Activated naive CD4-positive, alpha-beta T cell treated with anti-CD3 and anti-CD28 coated beads for 36 hours (primary cell): ENCODE measurements at places on chromosomes 1 and 21.

DNA sequence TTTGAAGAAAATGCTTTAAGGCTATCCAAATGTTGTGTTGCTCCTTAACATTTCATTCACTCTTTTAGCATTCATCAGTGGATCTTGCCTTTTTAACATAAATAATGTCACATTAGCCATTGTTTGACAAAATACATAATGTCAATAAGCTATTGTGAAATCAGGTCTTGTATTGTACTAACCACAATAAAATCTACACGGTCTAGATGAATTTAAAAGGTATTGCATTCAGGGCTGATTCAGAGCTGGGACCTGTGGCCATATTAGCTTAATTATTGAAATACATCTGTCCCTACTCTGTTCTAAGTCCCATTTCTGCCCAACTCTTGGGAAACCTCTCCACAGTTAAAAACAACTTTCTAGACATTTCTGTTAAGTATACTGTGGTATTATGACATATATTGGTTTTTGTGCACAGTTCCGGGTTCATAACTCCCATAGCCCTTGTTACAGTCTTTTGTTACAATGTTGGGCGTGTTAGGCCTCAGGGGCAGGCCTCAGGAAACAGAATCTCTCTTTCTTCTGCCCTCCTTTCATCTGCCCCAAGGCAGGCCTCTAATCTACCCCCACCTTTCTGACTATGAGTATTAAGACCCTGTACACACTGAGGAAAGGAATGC lies 44.7 kb upstream of the CITED4 start:
- no peak for DNase-seq

DNA sequence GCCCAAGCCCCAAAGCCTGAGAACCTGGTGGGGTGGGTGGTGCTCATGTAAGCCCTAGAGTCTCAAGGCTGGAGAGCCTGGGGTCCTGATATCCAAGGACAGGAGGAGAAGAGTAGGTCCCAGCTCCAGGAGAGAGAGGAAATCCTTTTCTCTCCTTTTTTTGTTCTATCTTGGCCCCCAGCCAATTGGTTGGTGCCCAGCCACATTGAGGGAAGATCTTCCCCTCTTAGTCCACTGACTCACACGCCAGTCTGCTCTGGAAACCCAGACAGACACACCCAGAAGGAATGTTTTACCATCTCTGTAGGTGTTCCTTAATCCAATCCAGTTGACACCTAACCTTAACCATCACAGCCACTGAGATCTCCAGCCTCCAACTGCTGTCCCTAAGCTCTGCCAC lies 16.2 kb upstream of the LIN9 start:
- DNase-seq, result no peak

DNA sequence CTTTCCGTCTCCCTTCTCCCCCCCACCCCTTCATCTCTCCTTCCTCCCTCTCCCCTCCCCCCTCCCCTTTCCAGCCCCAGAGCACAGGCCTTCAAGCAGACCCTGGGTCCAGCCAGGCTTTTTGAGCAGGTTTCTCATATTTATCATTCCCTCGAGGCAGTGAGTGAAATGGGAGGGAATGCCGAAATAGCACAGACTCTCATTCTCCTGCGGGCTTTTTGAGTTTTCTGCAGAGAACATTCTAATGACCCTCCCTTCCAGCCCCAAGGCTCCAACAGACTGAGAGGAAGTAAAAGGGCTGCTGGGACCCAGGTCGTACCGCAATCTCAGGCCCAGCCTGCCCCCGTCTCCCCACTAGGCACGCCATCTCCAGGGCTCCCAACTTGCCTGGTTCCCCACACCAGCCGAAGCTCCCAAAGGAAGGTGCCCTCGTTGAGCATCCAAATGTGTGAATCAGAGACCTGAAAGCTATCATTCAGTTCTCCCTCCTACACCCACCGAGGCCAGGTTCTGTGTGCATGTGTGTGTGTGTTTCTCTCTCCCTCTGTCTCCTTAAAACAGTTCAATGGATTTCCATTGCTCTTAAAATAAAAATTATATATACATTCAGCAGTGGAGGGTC lies 22.3 kb downstream of the ACTA1 start:
- no peak for DNase-seq

DNA sequence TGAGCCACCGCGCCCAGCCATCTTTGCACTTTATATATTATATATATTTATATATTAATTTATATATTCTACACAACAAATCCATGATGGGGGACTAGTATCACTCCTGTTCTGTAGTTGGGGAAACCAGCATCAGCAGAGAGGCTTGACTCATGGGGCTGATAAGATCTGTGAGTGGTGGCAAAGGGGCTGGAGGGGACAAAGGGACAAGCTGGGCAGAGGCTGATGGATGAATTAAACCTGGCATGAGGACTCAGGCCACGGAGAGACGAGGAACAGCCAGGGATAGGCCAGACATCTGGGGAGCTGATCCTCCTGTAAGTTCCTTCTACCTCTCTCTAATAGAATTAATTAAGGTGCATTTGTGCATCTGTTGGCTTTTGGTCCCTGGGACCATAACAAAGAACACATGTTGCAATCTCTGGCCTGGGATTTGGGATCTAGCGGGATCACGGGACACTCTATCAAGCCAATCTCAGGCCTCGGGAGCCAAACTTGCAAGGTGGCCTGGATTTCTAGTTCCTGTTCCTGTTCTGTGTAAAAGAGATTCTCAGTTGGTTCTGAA lies 7.6 kb downstream of the CNR2 start:
- no peak for DNase-seq

DNA sequence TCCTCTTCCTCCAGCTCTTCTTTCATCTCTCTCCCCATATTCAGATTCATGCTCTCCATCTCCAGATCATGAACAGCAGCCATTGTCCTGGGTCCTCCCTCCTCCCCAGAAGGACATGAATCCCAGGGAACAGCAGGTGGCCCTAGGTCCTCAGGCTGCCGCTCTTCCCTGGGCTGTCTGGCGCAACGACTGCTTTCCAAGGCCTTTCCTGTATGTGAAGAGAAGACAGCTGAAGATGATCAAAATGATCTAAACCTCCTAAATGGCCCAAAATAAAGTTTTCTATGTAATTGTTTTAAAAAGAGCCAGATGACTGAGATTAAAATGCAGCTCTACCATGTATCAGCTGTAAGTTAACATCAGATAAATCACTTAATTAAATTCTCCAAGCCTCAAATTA lies 22.5 kb downstream of the RHBDL2 start:
- DNase-seq, result no peak

- peak; percentile 75 for DNase-seq
Observed at GRCh38 chr1:230310381-230311163, 115.6 kb downstream of the PGBD5 start.

DNA sequence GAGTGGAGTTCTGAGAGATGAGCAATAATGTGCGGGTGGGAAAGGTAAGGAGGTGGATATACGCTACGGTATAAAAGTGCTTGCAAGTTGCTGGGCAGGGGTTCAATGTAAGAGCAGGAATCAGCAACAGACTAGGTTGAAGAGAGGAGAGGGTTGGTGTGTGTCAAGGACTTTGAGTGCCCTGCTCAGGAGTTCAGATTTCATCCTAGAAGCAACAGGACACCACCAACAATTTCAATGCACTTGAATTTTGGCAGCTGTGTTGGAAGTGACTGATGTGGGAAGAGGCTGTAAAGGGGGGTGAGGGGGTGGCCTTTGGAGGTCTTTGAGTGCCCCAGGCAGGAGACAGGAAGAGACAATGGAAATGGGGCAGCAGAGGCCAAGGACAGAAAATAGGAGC lies 57.3 kb downstream of the RHOU start:
- DNase-seq, result no peak

DNA sequence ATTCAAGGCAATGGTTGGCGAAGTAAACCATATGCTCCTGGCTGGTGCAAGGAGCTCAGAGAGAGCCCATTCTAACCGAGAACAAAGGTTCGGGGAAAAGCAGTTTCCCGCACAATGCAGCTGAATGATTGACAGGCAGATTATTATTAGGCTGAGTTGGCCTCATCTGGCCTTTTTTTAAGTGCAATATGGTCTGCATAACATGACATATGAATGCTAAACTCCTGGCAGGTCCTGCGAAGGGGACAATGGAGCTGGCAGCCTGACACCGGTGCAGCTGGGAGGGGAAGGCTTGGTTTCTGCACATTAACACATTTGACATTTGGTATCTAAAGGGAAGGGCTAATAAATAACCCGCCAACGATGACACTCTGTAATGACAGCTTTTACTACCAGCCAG lies 92.0 kb downstream of the MIS18A start:
- DNase-seq, result no peak
